Left kidney (tissue), 8 donors: ENCODE measurements at places on chromosomes 13 and 19. TPM values are rescaled to one million over a fixed set of nuclear protein-coding genes. Genes with fewer than 3 reads are reported as not detected.

Gene CEACAM7
- not detected for polyA plus RNA-seq

Gene SPPL2B
- polyA plus RNA-seq: 72.7 TPM

Gene CLDN10
- 89.3 TPM for polyA plus RNA-seq

Gene TMEM255B
- 5.4 TPM for polyA plus RNA-seq

Gene NALCN
- polyA plus RNA-seq: 1.6 TPM

Gene ARRDC5
- polyA plus RNA-seq: not detected
